ENCODE measurements at places on chromosomes 1 and 21. TPM values are rescaled to one million over a fixed set of nuclear protein-coding genes. Genes with fewer than 3 reads are reported as not detected.

Gene CCDC185
- not detected for total RNA-seq

Gene FASLG
- 0.83 TPM for total RNA-seq

Gene DNAJC28
- 2.8 TPM for total RNA-seq

Gene PRKAA2
- 11.9 TPM for total RNA-seq

Gene FGGY
- total RNA-seq: 36.4 TPM

Gene GPX7
- 8.6 TPM for total RNA-seq

Gene UBE2Q1
- total RNA-seq: 84.0 TPM

Gene ARHGEF2
- 142 TPM for total RNA-seq

Gene SLC37A1
- 56.2 TPM for total RNA-seq

Gene C1orf141
- not detected for total RNA-seq
